Neural crest cell (in vitro differentiated cells): ENCODE measurements at places on chromosomes 7 and 10. TPM values are rescaled to one million over a fixed set of nuclear protein-coding genes. Genes with fewer than 3 reads are reported as not detected.
A peak's percentile ranks its signal among the peaks of the same experiment; 100 is the strongest.

Gene TECTB
- not detected in 2 replicates for total RNA-seq

Gene PBLD
- total RNA-seq: 5.0 TPM in 2 replicates

Gene OLAH
- not detected in 2 replicates for total RNA-seq

Gene DUSP5
- 2.4 and 2.5 TPM in 2 replicates for total RNA-seq

Gene MOGAT3
- not detected in 2 replicates for total RNA-seq

Gene BAIAP2L1
- total RNA-seq: 1.5 and 2.1 TPM in 2 replicates

GRCh38 chr10:6788231-6788630 is 208.2 kb upstream of the PRKCQ start:
- H3K36me3 ChIP-seq: no peaks in the 10 kb centered on the region
- H3K4me3 ChIP-seq: no peak overlapping the region
- H3K4me1 ChIP-seq: no peaks in the 10 kb centered on the region
- no peak overlapping the region for H3K27ac ChIP-seq
- H3K27me3 ChIP-seq: peaks cover 3% of the 10 kb centered on the region

DNA sequence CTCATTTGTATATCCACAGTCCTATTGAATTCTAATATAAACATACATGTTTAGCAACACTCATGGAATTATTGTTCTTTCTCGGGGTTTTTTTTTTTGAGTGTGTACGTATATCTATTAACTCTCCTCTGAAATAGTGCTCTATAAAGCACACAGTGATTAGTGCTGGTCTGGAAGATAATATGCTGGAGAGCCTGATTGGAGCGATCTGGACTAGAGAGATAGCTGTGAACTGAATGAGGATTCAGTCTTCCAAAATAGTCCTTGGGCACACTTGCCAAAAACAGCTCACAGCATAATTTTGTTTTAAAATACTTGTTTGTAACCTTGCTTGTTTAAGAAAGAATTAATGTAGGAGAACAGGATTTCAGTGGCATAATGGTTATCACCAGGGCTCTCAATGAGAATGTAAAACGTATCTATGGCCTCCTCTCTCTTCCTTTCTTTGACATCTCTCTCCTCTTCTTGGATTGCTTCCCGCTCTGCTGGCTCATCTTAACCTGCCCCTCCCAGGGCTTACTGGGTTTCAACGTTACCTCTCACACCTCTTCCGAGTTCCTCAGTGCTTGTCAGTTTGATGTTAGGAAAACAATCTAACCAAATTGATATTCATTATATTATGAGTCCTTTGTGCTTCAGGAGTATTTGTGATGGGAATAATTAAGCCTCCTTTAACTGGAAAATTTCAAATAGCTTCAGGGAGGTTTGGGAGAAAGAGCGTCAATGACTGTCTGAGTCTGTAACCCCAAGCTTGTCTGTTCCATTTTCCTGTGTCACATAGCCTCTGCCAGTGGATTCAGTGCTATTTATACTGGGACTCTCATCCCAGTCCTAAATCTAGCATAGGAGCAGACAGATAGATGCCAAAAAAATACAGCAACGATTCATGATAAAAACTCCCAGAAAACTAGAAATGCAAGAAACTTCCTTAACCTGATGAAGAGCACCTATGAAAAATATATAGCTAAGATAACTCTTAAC is 16.2 kb upstream of the AGK start:
- H3K27me3 ChIP-seq: peaks cover 4% of the 10 kb centered on the region
- peaks cover 6% of the 10 kb centered on the region for H3K4me1 ChIP-seq
- no peak for DNase-seq

DNA sequence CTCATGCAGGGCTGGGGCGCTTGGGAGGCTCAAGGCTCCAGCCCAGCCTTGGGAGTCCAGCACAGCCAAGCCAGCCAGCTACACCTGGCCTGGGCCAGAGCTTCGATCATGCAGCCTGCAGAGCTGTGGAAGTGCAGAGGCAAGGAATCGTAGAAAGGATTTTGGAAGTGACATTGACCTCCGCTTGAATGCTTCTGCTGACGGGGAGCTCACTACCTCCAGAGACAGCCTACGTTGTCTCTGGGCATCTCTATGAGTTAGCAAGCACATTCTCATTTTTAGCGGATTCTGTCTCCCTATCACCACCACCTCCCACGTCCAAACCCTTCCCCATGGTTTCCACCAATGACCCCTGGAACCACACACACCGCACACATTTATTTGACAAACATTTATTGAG is 88.5 kb downstream of the MICALL2 start:
- H3K4me3 ChIP-seq: no peak overlapping the region
- no peak overlapping the region for H3K27ac ChIP-seq
- H3K4me1 ChIP-seq: no peaks in the 10 kb centered on the region
- no peaks in the 10 kb centered on the region for H3K36me3 ChIP-seq

DNA sequence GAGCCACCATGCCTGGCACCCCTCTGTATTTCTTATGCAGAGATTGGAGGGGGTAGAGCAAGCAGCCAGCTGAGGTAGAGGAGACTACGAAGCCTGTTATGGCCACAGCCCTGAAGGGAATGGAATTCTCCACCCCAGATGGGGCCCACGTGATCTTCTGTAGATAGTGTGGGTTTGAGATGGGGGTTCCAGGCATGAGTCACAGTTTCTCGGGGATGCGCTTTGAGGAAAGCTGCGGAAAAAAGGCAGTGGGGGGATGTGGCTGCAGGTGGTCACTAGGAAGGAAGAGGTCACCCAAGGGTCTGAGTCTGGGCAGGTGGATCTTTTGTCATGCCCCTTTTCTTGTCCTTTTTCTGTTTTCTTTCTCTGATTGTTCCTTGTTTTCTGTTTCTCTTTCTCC is 11.5 kb downstream of the FAM131B start:
- H3K27ac ChIP-seq: no peak overlapping the region
- peaks cover 2% of the 10 kb centered on the region for H3K36me3 ChIP-seq
- no peak overlapping the region for H3K4me3 ChIP-seq
- DNase-seq: no peak
- peaks cover 17% of the 10 kb centered on the region for H3K27me3 ChIP-seq

GRCh38 chr10:11824376-11824775 is 1.2 kb downstream of the PROSER2 start:
- H3K36me3 ChIP-seq: no peaks in the 10 kb centered on the region
- peaks cover 18% of the 10 kb centered on the region for H3K4me1 ChIP-seq
- H3K27me3 ChIP-seq: peaks cover 31% of the 10 kb centered on the region
- peak overlapping the region; percentile 89 for H3K4me3 ChIP-seq
- no peak overlapping the region for H3K27ac ChIP-seq
- no peak for DNase-seq

DNA sequence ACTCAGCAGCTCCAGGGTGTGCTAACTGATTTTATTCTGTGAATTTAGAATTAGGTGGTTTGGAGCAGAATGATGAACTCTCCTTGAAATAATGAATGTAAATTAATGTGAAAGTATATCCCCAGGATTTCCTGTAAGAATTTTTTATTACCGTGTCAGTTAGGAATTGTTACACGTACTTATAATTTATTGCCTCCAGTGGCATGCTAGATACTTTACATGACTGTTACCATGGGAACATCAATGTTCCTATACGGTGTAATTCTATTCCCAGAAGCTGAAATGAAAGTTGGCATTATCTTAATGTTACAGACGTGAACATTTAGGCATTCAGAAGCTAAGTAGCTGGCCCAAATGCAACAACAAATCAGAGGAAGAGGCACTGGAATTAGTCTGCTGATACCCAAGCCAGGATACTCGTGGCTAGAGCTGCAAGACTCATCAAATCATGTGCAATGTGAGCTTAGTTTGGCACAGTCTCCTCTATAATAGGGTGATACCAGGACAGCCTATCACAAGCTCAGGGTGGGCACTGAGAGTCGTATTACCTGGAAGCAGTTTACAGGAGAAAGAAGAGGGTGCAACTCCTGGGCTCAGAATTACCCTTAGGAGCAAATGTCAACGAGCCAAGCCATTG is 30.0 kb upstream of the PRKAR2B start:
- no peaks in the 10 kb centered on the region for H3K27me3 ChIP-seq
- H3K36me3 ChIP-seq: no peaks in the 10 kb centered on the region
- H3K4me1 ChIP-seq: peaks cover 6% of the 10 kb centered on the region
- no peak overlapping the region for H3K27ac ChIP-seq
- H3K4me3 ChIP-seq: no peak overlapping the region
- DNase-seq: no peak

DNA sequence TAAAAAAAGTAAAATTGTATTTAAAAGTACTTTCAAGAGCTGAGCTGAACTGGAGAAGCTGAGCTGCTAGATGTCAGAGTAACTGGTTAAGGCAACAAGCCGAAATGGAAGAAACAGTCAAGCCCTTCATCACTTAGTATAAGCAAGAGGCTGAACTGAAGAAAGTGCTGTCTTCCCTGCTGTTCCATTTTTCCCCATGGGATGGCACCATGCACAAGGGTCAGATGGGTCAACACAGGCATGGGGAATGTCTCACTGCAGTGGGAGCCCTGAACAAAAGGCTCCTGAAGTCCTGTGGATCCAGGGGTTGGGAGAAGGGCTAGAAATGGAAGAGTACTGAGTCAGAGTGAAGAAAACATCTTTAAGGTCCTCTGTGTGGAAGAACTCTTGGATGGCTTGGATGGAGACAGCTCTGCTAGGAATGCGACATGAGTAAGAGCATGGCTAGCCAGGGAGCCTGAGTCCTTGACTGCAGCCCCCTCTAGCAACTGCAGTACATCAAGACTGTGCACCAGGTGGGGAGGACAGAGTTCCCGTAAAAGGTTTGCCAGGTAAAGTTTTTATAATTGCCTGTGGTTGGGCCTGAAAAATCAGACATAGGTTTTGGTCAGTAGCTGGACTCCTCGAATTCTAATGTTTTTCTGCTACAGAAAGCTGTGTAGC is 348.3 kb downstream of the GPR158 start:
- no peak overlapping the region for H3K27ac ChIP-seq
- H3K4me3 ChIP-seq: no peak overlapping the region
- H3K36me3 ChIP-seq: peaks cover 8% of the 10 kb centered on the region
- peaks cover 3% of the 10 kb centered on the region for H3K4me1 ChIP-seq
- no peak for DNase-seq
